ENCODE measurements at places on chromosomes 1 and 21. TPM values are rescaled to one million over a fixed set of nuclear protein-coding genes. Genes with fewer than 3 reads are reported as not detected.

- DNase-seq, result no peak
Observed at GRCh38 chr1:59122527-59122926, 174.4 kb upstream of the FGGY start.

- peak; percentile 43 for DNase-seq
Observed at GRCh38 chr1:161733526-161733925, 12.2 kb downstream of the FCRLB start.

GRCh38 chr1:40627987-40628902 lies 37.2 kb downstream of the RIMS3 start:
- DNase-seq, result no peak

DNA sequence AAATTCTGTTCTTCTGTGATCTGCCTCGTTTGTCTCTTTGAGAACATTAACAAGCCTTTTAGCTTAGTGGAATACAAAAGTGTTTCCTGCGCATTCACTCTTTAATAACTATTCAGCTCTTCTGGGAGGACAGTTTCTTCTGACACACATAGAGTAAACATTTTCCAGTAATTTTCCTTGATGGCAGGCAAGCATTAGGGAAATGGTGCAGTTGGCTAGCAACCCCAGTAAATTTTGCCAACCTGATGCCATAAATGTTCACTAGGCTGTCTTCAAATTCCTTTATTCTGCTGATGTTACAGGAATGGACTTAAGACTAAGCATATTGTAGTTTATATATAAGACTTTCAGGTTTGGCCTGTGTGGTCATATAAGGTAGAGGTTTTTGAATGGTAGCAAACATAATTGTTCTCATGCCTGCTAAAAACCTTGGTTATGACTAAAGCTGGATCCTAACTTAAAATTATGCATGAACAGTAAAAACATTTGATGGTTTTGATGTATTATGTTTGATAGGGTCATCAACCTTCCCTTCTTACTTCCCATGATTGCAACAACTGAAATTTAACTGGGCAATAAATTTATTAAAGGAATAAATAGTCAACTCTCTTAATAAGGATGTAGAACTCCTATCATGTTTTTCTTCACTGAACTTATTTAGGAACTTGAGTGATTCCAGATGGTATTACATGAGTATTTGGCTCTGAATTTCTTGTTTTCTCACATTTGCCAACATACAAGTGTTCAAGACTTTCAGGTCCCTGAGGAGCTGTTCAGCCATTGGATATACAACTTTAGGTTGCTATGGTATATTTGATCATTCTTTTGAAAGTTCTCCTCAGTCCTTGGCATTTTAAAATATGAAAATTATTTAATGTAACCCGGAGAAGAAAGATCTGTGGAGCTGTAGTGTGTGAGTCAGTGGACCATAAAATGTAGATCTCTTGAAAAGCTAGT lies 223.4 kb downstream of the FMN2 start:
- DNase-seq, result no peak

GRCh38 chr1:51301844-51302162 lies 28.6 kb downstream of the TTC39A start:
- peak; percentile 11 for DNase-seq

GRCh38 chr1:160244209-160244608 lies 18.1 kb downstream of the DCAF8 start:
- DNase-seq, result no peak

GRCh38 chr1:50591598-50591997 lies 168.4 kb upstream of the DMRTA2 start:
- DNase-seq, result no peak

- DNase-seq, result no peak
Observed at GRCh38 chr1:212651521-212651920, 43.0 kb downstream of the ATF3 start.

DNA sequence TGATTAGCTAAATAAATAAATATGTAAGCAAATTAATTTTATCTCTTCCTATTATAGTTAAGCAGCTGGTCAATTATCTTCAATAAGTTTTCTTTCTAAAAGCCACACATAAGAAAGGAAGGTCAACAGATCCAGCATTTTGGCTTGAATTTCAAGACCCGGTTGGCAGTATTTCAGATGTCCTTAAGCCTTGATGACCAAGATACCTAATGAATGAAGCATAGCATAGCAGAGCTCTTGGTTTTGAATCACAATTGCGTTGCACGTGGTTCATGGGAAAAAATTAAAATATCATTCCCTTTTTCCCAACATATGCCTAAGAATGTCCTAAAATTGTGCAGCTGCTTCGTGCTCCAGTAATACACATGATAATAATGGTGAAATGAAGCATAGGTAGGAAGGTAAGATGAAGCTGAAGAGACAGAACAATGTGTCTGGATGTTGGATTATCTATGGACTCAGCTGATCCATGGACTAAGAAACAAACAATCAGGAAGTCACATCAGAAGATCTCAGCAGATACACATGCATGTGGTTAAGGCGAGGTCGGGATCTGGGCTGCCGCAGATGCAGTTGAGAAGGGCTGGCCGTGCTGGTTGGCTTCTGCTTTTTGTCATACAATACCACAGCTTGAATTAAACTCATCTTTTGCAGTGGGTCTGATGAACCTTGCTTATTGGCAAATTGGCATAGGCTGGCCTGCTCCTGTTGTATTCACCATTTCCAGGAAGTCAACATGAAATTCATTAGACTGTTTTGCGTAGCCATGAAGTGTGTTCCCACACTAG lies 284.9 kb upstream of the RUNX1 start:
- no peak for DNase-seq

- DNase-seq, result no peak
Observed at GRCh38 chr21:25506887-25507286, 100.4 kb downstream of the MRPL39 start.

DNA sequence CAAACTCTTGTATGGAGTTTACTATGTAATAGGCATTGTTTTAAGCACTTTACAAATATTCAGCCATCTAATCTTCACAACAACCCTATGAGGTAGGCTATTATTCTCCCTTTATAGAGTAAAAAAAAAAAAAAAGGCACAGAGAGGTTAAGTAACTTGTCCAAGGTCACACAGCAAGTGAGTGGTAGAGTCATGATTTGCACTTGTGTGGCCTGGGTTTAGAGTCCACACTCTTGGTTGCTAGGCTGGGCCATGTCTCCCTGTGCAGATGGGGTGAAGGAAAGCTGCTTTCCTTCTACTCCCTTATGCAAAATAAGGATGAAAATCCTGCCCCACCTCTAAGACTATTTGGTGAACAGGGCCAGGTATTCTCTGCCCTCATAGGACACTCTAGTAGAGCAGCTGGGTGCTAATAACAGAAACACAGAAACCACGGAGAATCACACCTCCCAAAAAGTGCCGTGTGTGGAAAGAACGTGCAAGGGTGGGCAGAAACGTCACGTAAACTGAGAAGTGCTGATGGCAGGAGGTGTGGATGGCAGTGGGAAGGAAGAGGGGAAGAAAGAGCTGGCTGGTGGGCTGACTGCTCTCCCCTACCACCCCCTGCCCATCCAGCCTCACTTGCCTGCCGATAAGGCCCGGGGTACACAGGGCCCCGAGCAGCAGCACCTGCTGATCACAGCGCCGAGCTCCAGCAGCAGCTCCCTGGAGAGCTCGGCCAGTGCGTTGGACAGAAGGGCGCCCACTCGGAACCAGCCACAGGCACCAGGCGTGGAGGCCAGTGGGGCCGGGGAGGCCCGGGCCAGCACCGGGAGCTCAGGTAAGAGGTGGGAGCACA lies 28.3 kb upstream of the VPS13D start:
- no peak for DNase-seq

- DNase-seq, result no peak
Observed at GRCh38 chr1:31387612-31388011, 14.7 kb upstream of the FABP3 start.

The IGFN1 gene
- not detected for total RNA-seq

The NPHS2 gene
- not detected for total RNA-seq

The S100A9 gene
- 0.74 TPM for total RNA-seq

The PANK4 gene
- total RNA-seq, result 10.9 TPM

The KRTAP21-2 gene
- not detected for total RNA-seq

The AMIGO1 gene
- 0.72 TPM for total RNA-seq

All from H4 (cell line).